Esophagus mucosa (tissue), 1 donor: ENCODE measurements at places on chromosomes 11 and 22. TPM values are rescaled to one million over a fixed set of nuclear protein-coding genes. Genes with fewer than 3 reads are reported as not detected.

C11orf87 gene
- total RNA-seq: 0.12 TPM

RFPL2 gene
- total RNA-seq: not detected

KCNC1 gene
- not detected for total RNA-seq

RTN4RL2 gene
- total RNA-seq: 0.56 TPM

ANO3 gene
- total RNA-seq: not detected

OR52H1 gene
- total RNA-seq: not detected

CECR2 gene
- total RNA-seq: 0.40 TPM

IMMP1L gene
- total RNA-seq: 12.5 TPM
